ENCODE measurements at places on chromosomes 1 and 21.
A peak's percentile ranks its signal among the peaks of the same experiment; 100 is the strongest.

- no peak for DNase-seq
These were observed 415.7 kb upstream of the DAB1 start for GRCh38 chr1:57839526-57839925.

DNA sequence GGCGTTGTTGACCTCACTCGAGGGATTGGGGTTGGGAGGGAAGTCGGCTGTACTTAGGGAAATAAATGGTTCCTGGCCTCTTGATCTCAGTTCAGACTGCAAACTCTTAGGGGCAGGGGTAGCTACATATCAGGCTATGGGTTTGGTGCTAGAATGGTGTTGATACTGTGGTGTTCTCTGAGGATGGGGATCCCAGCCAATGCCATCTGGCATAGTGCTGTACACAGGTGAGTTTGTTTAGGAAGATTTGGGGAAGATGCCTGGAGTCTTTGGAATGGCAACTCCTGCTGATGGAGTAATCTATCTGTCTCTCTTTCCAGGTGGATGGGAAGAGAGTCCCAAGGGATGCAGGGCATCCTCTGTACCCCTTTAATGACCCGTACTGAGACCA, 14.3 kb upstream of the NASP start:
- no peak for DNase-seq

DNA sequence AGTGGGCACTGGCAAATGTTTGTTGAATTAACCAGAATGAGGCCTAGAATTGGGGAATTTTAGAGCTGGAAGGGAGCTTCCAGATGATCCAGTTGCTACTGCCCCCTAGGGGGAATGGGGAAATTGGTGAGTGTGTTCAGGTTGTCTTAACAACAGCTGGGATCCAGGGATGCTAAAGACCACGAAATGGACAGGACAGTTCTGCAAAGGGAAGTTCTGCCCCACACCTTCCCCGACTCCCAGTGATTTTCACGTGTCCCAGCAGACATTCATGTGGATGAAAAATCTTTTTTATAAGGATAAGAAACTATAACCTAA, 33.9 kb downstream of the TRIM62 start:
- peak; percentile 55 for DNase-seq

GRCh38 chr1:3125546-3126368, 56.8 kb downstream of the PRDM16 start:
- no peak for DNase-seq

DNA sequence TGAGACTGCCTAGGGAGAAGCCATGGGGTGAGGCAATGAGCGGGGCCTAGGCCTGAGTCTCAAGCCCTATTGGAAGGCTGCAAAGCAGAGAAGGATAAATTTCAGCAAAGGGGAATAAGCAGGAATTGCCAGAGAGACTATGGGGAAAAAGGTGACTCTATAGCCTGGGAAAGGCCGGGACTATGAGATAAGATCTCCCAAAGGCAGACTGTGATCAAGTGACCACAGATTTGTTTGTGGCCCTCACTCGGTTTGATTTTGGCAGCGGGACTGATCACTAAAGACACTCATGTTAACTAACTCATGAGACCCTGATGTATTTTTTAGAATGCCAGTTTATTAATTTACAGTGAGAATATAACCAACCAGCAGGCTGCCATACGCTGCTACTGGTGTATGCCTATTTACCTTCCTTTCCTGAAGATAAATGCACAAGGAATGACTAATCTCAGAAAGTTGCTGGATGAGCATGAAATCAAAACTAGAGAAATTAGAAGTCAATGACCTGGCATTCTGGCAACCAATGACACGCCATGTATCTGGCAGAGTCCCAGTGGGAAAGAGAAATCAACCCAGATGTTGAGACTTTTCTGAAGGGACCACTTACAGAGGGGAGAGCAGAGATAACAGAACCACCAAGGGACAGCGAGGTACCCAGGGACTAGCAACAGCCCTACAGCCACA, 4.3 kb downstream of the HSF2BP start:
- DNase-seq, result peak; percentile 40

- no peak for DNase-seq
These were observed 1.7 kb downstream of the RNF223 start for GRCh38 chr1:1072299-1072848.

GRCh38 chr1:217012659-217013058, 289.4 kb upstream of the ESRRG start:
- DNase-seq, result no peak

DNA sequence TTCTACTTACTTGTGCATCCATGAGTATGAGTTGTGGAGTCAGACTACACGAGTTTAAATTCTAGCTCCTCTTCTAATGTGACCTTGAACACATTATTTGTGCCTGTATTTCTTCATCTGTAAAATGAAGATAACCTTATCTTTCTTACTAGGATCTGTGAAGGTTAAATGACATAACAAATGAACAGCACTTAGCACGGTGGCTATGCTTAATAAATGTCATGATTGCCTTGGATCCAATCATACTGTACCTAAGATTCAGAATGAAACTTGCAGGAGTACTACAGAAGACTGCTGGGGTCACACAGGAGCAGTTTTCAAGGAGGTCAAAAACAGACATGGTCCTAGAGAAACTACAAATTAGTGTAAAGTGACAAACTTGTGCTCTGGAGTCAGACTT, 22.2 kb upstream of the ALG14 start:
- DNase-seq, result no peak

- DNase-seq, result no peak
These were observed 47.9 kb downstream of the S1PR1 start for GRCh38 chr1:101284622-101285218.

GRCh38 chr1:29708796-29709703, 472.7 kb downstream of the PTPRU start:
- DNase-seq, result peak; percentile 44

DNA sequence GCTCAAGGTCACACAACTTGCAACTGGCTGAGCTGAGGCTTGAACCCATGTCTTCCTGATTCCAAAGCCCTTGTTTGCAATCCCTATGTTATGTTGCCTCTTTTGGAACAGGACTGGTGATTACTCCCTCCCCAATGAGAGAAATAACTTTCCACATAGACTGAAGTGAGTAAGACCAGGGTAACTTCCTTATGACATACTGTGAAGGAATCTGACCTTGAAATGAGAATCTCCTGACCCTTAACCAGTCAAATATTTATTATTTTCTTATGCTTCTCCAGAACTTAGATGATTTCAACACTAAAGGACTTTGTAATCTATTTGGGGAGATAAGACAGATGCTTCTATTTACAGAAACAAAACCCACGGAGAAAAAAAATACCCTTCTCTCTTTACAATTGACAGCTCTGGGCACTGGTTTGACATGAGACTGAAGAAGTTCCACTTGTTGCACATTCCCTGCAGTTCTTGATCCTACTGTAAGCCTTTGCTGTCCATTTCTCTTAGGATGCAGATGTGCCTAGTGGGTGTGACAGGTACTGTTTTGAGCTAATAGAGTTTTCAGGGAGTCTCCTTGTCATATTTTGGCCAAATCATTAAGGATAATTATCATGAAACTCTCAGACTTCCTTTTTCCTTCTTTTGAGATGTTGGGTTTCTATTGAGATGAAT, 3.9 kb upstream of the RPTN start:
- peak; percentile 86 for DNase-seq

DNA sequence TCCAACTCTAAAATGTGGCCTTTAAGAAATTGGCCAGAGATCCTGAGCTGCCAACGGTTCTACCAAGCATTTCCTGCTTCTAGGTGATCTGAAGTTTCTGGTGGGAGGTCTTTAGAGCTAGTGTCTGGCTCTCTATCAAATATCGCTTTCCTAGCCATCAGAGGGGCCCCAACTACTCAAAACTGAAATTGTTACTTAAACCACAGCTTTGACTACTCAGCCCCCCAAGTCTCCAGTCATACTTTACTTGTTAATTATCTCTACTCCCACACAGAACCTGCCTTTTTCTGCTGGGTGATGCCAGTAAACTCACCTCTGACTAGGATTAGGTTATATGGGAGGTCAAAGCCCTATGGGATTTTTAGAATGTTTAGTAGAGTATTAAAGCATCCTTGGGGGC, 95.1 kb downstream of the FASLG start:
- DNase-seq, result no peak

DNA sequence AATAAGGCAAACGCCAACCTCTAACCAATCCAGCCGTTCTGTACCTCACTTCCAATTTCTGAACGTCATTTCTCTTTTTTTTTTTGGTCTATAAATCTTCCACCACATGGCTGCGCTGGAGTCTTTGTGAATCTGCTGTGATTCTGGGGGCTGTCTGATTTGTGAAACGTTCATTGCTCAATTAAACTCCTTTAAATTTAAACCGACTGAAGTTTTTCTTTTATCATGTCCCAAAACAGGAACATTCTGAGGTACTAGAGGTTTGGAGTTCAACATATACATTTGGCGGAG, 65.5 kb upstream of the BACH1 start:
- DNase-seq, result peak; percentile 36

DNA sequence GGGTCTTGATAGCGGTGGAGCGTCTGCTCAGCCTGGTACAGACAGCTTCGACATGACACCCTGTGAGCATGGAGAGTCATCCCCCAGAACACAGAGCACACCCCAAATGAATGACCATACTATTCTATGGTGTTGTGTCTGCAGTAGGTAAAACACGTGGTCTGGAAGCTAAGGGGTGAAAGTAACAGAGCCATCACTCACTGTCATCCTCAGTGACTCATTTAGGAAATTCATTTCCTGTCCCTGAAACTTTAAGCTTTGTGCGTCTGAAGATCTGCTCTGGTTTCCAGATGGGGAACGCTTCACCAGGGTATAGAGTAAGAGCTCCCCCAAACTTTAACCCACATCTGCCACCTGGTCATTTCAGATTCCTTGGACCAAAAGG, 94.8 kb upstream of the DISP3 start:
- peak; percentile 3 for DNase-seq

DNA sequence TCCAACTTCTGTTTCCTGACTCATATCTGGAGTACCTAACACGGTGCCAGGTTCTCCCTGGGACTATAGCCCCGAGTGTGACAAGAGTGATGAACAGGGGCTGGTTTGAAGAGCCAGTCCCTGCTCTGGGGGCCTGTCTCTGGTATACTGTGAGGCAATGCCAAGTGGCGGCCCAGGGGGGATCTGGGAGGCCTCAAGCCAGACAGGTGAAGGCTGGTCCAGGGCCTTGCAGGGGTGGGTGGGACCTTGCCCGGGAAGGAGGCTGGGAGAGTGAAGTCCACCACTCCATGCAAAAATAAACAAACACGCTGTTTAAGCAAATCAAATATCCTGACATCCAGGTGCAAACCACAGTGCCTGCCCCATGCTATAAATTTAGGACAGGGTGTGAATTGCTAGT, 6.8 kb upstream of the PLXNA2 start:
- no peak for DNase-seq

GRCh38 chr1:159943908-159944622, 1.3 kb downstream of the IGSF9 start:
- DNase-seq, result no peak

GRCh38 chr1:232695621-232696385, 65.9 kb upstream of the SIPA1L2 start:
- no peak for DNase-seq

DNA sequence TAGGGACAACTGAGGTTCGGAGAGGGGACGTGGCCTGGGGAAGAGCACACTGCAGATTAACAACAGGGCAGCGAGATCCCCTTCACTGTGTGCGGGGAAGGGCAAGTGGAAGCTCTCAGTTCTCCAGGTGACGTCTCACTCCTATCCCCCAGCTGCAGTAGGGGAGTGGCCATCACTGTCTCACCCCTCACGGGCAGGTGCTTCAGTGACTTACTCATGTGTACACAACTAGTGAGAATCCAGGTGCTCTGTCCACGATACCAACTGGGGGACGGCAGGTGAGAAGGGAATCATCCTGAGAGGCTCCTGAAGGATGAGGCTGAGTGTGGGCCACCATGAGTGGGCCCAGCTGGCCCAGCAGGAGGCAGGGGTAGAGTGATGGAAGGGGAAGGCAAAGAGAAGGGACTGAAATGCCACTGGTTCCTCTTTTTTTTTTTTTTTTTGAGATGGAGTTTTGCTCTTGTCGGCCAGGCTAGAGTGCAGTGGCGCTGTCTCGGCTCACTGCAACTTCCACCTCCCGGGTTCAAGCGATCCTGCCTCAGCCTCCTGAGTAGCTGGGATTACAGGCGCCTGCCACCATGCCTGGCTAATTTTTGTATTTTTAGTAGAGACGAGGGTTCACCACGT, 25.9 kb downstream of the RHBG start:
- DNase-seq, result no peak

DNA sequence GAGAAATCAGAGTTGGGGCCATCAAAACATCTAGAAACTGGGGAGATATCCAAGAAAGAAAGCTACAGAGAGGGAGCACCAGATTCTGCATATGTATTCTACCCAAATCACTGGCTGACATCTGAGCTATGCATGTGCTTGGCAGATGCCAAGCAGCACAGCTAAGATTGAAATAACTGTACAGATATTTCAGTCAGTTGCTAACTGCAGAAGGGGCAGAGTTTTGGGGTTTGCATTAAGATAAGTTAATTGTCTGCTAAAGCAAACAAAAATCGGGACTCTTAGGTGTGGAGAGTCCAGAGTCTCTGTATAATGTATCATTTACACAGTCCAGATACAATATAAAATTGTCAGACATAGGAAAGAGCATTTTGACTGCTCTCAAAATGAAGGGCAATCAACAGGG, 437.1 kb downstream of the PTBP2 start:
- no peak for DNase-seq

GRCh38 chr1:215860833-215861232, 293.7 kb downstream of the KCTD3 start:
- DNase-seq, result no peak

- no peak for DNase-seq
These were observed 12.2 kb downstream of the MORN1 start for GRCh38 chr1:2378956-2379732.

- no peak for DNase-seq
These were observed 406.9 kb upstream of the B3GALT2 start for GRCh38 chr1:193593147-193593885.

DNA sequence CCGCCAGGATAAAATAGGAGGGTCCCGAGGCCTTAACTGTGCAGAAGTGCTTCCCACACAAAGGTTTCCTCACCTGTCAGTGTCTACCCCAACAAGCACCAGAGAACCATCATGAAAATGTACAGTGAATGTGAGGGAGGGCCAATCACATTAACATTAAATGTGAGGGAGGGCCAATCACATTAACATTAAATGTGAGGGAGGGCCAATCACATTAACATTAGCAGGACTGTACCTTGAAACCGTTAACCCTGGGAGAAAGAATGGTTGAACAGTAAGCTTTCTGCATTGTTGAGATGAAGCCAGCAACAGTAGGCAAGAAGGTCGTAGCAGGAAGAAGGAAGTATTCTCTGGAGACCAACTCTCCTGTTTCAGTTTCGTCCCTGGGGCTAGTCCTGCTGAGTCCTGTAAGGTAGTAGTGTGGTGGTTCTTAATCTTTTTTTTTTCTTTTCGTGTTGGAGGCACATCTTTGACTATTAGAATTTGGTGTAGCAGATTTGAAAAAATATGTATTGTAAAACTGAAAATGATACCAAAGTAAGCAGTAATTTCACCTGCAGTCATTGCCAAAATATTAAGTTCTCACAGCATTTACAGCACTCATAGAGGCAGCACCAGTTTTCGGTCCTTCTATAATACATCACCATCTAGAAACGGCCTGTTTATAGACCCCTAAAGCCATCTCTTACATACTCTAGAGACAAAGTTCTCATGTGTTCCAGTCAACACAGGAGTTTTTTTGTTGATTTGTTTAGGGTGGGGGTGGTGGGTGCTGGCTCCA, 98.6 kb upstream of the PPP2R5A start:
- no peak for DNase-seq

- no peak for DNase-seq
These were observed 172.0 kb downstream of the LRRC40 start for GRCh38 chr1:70033266-70033873.
